ENCODE measurements at places on chromosomes 6 and 20.
A peak's percentile ranks its signal among the peaks of the same experiment; 100 is the strongest.

DNA sequence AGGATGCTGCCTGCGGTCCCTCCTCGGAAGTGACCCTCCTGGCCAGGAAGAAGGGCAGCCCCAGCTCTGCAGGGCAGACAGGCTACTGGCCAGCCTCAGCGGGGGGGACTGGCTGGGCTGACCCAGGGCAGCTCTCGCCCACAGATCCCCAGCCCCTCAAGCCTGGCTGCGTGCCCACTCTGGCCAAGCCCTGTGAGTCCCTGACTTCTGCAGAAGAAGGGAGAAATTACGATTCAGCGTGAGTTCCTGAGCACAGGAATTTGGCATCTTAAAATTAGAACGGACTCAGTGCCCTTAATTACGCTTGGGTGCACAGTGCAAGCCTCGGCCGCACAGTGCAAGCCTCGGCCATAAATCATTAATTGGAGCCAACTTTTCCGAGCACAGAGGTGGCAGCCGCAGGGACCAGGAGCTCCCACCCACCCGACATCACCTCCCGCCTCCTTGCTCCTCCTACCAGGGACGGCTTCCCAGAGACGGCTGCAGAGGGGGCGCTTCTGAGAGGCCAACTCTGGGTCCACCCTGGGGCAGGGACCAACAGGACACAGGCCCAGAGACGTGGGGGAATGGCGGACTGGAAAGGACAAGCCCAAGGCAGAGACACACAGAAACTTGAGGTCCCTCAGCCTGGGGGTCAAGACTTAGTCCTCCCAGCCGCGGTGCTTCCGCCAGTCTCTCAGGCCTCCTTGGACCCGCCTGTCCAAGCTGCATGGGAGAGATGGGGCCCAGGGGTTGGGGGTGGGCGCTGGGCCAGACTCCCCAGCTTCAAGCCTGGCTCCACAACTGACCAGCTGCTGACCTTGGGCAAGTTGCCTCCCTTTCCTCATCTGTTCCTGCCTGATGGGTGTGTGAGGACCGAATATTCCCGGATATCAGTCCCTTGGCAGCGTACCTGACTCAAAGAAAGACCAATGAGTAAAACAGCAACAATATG lies 165.4 kb downstream of the TAF4 start:
- DNase-seq = no peak

- DNase-seq = peak; percentile 41
Measured at GRCh38 chr20:19427480-19427879, 215.0 kb downstream of the SLC24A3 start.

DNA sequence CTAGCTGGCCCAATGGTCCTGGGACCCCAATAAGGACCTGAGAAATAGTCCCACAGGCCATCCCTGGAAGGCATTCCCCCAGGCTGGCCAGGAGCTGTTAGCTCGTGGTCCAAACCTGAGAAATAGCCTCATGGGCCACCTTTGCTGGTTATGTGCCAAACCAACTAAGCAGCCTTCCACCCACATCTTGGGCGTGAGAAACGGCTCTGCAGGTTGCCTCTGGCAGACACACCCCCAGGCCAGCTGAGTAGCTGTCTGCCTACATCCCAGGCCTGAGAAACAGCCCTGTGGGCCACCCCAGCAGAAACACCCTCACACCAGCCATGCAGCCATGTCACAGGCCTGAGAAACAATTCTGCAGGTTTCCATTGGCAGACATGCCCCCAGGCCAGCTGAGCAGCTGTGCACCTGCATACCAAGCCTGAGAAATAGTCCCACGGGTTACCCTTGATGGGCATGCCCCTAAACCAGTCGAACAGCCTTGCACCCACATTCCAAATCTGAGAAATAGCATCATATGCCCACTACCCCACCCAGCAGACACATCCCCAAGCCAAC lies 567.8 kb upstream of the ID4 start:
- no peak for DNase-seq

- DNase-seq = no peak
Measured at GRCh38 chr20:2292416-2293110, 3.2 kb upstream of the TGM3 start.

DNA sequence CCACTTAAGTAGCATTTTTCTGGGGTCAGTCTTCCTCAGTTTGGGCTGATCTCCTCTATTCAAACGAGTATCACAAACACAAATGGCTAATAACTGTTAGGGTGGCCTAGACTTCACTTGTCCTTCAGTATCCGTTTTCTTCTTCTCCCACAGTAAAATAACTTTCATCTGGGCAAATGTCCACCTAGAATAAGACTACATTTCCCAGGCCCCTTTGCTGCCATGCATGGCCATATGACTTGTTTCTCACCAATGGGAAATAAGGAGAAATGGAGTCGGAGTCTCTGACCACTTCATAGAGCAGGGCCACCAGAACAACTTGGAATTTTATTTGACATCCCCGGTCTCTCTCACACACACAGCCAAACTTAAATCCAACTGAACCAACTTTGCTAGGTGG lies 51.4 kb downstream of the SULF2 start:
- peak; percentile 24 for DNase-seq

GRCh38 chr6:4672772-4673171 lies 103.4 kb upstream of the CDYL start:
- peak; percentile 70 for DNase-seq

- peak; percentile 90 for DNase-seq
Measured at GRCh38 chr20:17612287-17612991, 42.6 kb downstream of the DSTN start.

DNA sequence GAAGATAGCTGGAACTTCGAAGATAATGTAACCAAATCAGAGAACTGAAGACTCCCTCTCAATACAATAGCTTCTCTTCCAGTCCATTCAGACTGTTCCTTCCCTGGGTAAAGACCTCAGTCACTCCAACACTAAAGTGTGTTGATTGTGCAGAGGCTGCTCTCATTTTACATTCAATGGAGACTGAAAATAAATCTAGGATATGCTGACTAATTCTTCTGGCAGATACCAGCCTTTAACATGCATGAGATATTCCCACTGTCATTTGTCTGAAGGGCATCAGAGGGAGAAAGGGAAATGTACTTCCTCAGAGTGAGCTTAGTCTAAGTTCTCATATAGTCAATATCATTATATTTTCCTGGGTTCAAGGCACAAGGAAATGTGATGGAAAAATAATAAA lies 166.4 kb upstream of the IRAK1BP1 start:
- peak; percentile 3 for DNase-seq

DNA sequence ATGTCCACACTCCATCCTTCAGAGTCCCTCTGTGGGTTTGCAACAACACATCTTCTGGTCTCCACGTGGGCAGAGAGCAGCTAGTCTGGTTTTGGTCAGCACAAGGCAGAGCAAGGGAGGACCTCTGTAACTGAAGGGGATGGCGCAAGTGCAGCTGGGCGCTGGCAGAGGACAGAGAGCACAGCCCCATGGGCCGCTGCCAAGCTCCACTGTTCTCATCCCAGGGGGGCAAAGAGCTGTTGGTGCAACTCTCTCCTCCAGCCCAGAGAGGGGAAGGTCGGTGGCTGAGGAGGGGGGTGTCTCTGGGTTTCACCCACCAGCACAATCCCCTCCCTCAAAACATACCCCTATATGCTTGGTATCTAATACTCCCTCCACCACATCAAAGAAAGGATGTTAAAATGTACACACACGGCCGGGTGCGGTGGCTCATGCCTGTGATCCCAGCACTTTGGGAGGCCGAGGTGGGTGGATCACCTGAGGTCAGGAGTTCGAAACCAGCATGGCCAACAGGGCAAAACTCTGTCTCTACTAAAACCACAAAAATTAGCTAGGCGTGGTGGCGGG lies 9.1 kb downstream of the ATP9A start:
- DNase-seq = no peak

DNA sequence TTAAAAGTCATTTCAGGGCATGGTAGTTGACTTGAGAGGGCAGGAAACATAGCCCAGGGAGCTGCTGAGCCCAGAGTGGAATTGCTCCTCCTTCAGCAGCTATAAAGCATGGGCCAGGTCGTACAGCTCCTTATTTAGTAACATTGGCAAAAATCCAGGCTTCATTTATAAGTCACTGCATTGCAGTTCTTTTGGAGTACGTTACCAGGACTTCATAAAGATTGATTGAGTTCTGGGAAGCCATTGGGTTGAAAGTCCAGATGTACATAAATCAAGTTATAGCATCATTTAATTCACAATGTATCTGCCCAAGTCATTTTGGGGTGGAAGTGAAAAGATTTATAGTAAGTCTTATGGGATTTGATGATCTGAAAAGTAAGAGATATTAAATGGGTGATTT lies 53.0 kb upstream of the ANKEF1 start:
- no peak for DNase-seq

DNA sequence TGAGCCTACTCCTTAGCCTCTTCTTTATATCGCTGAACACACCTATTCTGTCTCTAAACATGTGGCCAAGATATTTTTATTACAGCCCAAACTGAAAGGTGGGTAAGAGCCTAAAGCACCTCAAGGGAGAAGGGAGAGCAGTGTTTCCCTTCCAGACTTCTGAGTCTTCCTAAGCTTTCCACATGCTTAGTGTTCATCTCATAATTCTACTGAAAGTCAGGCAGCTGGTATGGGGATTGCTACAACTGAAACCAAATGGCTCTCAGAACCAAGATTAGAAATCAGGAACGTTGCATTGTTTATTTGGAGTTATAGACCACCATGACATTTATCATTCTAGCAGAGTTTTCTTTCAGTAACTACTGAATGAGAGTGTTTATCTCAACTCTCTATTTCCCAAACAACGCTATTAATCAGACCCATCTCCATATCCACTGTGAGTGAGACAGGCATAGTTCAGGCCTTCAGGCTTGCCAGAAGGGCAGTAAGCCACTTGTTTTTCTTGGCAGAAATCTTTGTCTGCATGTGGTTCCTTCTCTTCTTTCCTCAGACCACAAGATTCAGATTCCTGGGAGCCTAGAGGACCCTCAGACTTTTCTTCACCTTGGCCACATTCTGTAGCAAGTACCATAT lies 22.8 kb downstream of the VGLL2 start:
- no peak for DNase-seq

- DNase-seq = no peak
Measured at GRCh38 chr6:121596441-121596840, 161.0 kb downstream of the GJA1 start.

Measured in EH (cell line).